ENCODE measurements at places on chromosomes 5 and 9.
A peak's percentile ranks its signal among the peaks of the same experiment; 100 is the strongest.

- DNase-seq: no peak
Measured at GRCh38 chr5:177010153-177010552, 3.6 kb upstream of the UIMC1 start.

- DNase-seq: no peak
Measured at GRCh38 chr9:7961076-7961475, 161.5 kb upstream of the DMAC1 start.

DNA sequence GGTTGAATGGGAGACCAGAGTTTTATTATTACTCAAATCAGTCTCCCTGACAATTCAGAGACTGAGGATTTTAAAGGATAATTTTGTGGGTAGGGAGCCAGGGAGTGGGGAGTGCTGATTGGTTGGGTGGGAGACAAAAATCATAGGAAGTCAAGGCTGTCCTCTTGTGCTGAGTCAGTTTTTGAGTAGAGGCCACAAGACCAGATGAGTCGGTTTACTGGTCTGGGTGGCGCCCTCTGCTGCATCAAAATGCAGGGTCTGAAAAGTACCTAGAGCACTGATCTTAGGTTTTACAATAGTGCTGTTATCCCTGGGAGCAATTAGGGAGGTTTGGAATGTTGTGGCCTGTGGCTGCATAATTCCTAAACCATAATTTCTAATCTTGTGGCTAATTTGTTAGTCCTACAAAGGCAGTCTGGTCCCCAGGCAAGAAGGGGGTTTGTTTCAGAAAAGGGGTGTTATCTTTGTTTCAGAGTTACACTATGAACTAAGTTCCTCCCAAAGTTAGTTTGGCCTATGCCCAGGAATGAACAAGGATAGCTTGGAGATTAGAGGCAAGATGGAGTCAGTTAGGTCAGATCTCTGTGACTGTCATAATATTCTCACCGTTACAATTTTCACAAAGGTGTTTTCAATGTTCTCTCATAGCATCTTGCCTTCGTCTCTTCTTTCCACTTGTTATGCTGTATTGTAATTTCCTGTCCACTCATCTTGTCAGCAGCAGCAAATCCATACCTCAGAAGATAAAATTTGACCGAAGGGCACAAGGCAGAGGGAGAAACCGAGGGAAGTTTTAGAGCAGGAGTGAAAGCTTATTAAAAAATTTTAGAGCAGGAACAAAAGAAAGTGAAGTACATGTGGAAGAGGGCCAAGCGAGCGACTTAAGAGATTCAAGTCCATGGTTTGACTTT, 59.2 kb upstream of the CLINT1 start:
- peak; percentile 83 for DNase-seq

DNA sequence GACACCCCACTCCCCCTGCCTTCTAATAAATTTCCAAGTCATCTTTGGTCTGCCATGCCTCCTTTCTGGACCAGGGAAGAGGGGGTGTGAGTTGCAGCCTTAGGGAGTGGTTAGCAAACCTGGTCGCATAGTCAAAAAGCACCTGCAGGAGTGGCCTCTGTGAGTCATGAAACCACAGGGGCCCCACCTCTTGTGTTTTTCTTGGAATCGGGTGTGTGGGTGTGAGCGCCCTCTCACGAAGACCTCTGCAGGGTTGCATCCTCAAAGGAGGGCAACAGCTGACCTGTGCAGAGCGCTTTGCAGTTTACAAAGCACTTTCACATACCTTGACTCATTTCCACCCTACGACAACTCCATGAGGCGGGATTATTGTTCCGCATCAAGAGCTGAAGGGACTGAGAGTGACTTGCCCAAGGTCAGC, 36.8 kb upstream of the TEX48 start:
- no peak for DNase-seq

GRCh38 chr5:154970759-154971158, 29.9 kb downstream of the MRPL22 start:
- DNase-seq: no peak

DNA sequence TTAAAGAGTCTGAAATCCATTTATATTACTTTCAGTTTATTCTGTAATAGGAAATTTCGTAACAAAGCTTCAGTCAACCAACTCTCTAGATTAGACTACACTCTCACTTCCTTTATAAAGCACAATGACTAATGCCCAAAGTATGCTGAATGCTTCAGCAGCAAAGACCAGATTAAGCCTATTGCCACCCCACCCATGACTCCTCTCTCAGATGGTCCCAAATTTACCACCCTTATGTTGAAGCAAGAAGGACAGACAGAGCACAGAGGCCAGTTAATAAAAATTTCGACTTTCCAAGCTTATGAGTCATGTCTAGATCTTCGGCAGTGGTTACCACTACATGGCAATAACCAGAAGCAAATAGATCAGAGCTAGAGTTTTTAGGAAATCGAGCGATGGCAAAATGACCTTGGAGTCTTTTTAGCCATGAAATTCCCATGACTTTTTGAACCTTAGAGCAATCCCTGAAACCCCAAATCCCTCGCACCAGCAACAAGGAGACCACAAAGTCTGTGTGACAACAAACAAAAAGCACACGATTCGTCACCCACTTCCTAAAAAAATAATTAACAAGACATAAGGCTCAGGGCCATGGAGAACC, 287.8 kb upstream of the RASA1 start:
- DNase-seq: peak; percentile 45

DNA sequence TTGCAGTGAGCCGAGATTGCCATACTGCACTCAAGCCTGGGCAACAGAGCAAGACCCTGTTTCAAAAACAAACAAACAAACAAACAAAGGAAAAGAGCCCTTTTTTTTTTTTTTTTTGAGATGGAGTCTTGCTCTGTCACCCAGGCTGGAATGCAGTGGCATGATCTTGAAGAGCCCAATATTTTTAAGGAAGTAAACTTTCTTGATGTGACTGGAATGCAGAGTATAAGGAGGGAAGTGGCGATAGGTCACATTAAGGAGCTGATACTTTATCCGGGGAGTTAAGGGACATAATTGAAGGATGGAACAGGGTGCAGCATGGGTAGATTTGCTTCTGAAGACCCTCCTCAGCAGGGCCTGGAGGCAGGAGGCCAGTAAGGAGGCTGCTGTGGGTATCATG, 13.0 kb downstream of the NAIF1 start:
- DNase-seq: no peak

GRCh38 chr9:11103525-11103924, 490.7 kb upstream of the PTPRD start:
- no peak for DNase-seq

GRCh38 chr9:27369591-27369990, 72.6 kb upstream of the EQTN start:
- no peak for DNase-seq

GRCh38 chr9:110015759-110016158, 192.2 kb downstream of the C9orf152 start:
- peak; percentile 10 for DNase-seq
